ENCODE measurements at places on chromosomes 7 and 10.
A peak's percentile ranks its signal among the peaks of the same experiment; 100 is the strongest.

DNA sequence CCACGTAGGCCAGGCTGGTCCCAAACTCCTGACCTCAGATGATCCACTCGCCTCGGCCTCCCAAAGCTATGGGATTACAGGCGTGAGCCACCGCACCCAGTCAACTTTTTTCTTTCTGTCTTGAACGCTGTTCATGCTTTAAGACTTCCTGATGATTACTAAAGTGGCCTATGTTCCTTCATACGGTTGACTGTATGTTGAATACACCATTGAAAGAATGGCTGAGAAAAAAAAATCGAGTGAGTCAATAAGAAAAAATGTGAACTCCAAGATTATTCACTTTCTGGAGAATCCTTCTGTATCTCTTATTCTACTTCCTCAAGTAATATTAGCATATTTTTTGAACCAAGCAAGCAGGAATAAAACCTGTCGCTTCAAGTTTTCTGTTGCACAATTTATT is 955.0 kb downstream of the GATA3 start:
- DNase-seq = no peak

DNA sequence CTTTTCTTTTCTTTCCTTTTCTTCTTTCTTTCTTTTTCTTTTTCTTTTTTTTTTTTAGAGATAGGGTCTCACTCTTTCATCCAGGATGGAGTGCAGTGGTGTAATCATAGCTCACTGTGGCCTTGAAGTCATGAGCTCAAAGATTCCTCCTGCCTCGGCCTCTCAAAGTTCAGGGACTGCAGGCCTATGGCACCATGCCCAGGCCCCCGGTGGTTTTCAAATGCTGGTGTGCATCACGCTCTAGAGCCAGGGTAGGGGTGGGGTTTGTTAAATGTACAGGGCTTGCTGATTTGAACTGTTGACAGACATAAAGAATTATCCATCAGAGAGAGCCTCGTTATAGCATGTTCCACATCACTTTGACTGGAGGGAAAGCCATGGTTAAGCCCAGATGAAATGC is 5.8 kb downstream of the MINDY4 start:
- DNase-seq = no peak

DNA sequence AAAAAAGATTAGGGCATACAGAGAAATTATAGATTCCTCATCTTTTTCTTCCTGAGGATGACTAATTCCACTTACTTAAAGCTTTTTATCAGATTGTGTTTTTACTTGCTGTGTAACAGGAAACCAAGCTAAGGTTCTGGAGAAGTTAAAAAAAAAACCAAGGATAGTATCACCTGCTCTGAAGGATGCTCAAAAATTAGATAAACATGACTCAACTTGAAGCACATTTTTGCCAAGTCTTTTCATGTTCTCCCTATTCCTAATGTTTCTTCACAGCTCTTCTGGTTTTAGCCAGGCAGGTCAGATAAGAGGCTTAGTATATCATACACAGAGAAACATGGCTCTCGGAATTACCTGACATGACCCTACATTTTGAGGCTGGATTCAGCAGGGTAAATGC is 90.3 kb downstream of the CPEB3 start:
- no peak for DNase-seq

DNA sequence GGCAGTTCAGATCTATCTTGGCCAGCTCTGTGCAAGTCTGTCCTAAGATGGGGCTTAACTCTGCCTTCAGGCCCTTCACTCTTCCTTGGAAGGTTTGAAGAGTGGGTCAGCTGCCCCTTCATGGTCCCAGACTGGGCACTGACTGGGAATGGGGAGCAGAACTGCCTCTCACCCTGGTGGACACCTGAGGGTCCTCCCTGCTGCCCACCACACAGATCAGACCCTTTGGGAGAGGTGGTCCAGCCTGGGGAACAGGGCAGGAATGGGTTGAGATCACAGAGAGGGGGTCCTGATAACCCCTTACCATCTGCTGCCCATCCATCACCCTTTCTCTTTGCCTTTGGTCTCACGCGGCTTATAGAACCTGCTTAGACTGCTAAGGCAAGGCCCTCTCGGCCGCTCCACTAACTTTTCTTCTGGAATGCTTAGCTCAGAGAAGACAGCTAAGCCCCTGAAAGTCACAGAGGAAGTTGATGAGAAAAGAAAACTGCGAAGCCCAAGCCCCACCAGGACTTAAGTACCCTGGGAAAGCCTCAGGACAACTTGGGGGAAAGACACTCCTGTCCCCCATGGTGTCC is 402 bp upstream of the CDHR1 start:
- no peak for DNase-seq

- DNase-seq = no peak
These were observed 124.2 kb downstream of the TCERG1L start for GRCh38 chr10:131187274-131187673.

GRCh38 chr7:140364819-140365218 is 33.5 kb downstream of the SLC37A3 start:
- no peak for DNase-seq

GRCh38 chr10:100372415-100373297 is 25.6 kb downstream of the SCD start:
- DNase-seq = no peak

DNA sequence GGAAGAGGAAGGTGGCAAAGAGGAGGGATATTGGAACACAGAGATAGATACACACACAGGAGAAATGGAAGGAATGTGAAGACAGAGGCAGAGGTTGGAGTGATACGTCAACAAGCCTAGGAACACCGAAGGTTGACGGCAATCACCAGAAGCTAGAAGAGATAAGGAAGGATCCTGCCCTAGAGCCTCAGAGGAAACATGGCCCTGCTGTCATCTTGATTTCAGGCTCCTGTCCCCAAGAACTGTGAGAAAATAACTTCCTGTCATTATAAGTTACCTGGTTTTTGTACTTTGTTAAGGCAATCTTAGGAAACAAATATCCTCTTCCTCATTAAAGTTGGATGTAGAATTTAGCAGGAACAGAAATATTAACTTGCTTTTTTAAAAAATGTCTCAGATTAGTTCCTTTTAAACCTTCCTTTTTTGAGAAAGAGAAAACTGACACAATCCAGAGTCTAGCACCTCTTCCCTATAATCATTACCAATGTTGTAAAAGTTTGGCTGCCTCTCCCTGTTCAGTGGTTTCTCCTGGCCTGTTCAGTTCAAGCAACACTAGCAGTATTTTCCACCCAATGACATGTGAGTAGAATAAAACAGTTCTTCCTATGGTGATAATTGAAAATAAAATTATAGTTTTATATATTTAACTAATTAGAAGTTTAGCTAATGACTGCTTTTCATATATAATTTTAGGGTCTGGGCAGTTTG is 28.8 kb upstream of the GNAI1 start:
- DNase-seq = no peak

GRCh38 chr7:100122067-100122466 is 2.6 kb downstream of the CNPY4 start:
- no peak for DNase-seq

GRCh38 chr10:49592726-49593563 is 17.2 kb upstream of the SLC18A3 start:
- DNase-seq = peak; percentile 60

DNA sequence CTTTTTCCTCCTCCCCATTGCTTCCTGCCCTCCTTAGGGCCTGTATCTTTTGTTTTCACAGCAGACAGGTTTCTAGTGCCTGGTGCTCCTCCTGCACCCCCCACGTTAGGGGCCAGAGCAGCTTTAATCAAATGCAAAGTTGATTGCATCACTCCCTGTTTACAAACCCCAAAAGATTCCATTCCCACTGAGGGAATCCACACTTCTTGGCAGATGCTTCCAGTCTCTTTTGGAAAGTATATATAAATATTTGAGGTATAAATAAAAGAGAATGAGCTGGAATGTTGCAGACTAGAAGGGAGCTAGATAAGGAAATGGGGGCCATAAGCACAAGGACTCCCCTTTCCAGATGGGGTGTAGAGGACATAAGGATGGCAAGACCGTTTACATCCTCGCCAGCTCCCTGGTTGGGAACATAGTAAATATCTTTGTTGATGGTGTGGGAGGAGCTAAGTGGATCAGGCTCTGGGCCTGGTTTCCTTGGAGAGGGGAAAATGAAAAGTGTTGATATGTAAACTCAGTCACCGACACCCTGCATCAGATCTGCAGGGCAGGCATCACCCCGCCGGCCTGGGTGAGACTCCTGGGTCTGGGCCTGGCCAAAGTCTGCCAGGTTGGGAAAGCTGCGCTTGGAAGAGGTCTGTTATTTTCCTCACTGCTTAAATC is 6.2 kb downstream of the RARRES2 start:
- DNase-seq = no peak

GRCh38 chr10:79028056-79028430 is 40.7 kb upstream of the ZMIZ1 start:
- no peak for DNase-seq

- DNase-seq = no peak
These were observed 769 bp upstream of the TMEM248 start for GRCh38 chr7:66920256-66920655.

GRCh38 chr7:132572526-132572925 is 3.7 kb downstream of the PLXNA4 start:
- no peak for DNase-seq

DNA sequence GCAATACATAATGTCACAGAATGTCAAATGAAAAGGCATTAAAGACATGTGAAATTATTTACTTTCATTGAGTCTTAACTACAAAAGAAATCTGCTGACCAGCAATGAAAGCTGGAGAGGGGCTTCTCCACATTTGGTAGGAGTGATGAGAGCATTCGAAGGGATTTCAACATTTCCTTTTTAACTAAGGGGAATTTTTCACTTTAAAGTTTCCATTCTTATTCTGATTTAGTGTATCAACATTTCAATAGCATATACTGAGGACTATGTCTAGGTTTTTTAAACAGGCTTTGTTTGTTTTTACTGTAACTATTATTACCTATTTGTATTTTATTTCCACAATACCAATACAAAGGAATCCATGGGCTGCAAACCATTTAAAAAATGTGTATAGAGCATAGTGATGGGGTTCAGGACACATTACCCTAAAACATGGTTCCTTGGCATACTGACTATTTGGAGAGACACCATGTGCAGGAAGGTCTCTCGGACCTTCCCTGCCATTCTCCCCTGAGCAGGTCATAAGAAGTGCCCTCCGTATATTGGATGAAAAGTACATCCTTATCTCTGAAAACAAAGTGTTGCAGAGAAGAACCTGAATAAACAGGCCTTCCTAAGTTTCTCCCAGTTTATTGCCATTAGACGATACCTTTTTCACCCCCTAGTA is 278.7 kb downstream of the DOCK4 start:
- DNase-seq = no peak

DNA sequence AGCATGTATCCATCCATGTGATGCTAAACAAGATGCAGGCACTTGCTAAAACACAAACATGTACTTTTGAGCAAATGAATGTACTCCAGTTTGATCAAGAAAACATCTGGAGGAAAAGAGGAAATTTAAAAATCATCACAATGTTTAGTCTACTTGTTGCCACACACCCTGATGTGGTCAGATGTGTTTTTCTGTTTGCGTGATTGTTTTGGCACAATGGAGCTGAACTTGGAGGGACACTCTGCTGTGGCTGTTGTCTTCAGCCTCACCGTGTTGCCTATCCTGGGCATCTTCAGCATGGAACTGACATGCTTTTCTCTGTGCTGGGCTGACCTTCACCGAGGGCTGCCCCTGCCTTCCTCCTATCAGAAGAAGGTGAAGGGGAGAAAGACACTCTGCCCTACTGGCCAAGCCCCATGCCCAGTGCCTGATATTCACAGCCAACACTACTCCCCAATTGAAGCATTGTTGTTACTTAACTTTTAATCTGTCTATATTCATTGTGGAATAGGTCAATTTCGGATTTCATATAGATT is 268.3 kb upstream of the IGFBP3 start:
- no peak for DNase-seq

DNA sequence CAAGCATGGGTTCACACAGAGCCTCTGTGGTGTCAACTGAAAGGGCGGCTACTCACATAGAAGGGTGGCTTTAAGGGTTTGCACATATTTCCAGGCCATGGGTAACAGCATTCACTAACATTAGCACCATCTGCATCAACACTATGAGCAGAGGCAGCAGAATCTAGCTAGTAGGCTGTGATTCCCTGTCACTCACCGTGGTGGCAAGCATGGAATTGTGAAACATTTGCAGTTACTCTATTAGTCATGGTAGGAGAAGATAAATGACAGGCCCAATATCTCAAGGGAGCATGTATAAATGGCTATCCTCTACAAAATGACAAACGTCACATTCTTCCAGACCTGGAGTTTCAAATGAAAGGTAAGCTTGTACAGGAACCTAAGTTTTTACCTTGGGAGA is 32.2 kb upstream of the CUBN start:
- DNase-seq = no peak

DNA sequence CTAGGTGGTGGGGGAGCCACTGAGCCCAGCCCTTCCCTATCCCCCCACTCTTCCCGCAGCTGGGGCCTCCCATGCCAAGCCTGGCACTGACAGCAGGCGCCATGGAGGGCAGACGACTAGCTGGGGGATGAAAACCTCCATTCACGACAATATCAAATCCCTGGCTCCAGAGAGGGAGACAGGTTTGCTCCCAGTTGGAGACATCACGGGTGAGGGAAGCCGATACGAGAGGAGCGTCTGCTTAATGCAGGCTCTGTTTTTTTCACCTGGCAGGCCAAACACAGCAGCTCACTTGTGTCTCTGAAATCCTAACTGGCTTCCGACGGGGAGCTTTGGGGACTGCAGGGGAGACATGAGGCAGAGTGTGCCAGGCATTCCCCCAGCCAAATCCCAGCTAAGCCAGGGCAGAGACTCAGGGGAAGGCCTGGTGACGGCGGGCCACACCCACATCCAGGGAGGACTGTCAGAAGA is 307.4 kb upstream of the ZMIZ1 start:
- DNase-seq = no peak

DNA sequence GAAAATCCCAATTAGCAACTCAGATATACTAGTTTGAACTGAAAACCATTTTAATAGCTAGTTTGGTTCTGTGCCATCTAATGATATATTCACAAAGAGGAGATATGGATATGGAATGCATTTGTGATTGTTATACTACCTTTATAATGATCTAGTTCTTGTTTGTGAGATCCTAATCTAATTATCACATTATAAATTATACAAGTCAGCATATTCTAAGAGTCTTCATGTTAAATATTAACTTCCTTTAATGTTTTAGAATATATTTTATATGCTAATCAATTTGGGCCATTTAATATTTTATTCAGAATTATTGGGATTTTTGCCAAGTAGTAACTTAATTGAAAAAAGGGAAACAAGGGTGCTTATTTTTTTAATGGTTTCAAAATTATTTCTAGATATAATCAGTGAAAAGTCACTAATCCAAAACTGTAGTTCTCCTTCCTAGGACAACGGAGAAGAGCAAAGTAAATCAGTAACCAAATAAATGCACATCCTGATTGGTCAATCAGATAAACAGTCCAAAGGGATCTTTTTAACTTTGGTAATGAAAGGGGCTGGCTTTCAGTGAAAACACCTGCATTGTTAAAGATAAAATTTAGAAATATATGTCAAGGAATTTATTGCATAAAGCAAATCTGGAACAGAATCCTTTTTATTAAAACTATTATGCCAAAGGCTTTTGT is 173.9 kb upstream of the MEOX2 start:
- DNase-seq = no peak

Data from GM12865 (cell line).